ENCODE measurements at places on chromosomes 2 and 18.

- no peak for DNase-seq
These were observed 158.7 kb downstream of the TDRD15 start for GRCh38 chr2:21282515-21282898.

DNA sequence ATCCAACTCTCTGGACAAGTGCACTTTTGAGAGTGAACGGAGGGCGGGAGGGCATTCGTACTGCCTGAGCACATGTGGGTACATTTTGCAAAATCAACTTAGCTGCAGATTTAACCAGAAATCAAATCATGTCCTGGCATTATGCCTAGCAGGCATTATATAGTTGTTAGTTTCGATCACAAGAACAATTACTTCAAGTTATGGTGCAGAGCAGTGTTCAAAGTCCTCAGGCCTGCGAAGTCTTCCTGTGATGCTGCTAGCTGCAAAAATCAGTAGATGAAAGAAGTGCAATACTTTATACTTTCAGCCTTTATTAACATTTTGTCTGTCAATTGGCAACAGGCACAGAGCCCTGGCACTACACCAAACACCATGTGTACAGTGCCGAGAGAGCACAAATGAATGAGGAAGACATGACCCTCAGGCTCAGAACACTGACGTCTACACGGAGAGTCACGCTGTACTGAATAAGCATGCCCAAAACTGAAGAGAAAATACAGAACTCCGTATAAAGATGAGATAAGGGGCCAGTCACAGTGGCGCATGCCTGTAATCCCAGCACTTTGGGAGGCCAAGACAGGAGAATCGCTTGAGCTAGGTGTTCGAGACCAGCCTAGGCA, 92.1 kb upstream of the CREB1 start:
- no peak for DNase-seq

DNA sequence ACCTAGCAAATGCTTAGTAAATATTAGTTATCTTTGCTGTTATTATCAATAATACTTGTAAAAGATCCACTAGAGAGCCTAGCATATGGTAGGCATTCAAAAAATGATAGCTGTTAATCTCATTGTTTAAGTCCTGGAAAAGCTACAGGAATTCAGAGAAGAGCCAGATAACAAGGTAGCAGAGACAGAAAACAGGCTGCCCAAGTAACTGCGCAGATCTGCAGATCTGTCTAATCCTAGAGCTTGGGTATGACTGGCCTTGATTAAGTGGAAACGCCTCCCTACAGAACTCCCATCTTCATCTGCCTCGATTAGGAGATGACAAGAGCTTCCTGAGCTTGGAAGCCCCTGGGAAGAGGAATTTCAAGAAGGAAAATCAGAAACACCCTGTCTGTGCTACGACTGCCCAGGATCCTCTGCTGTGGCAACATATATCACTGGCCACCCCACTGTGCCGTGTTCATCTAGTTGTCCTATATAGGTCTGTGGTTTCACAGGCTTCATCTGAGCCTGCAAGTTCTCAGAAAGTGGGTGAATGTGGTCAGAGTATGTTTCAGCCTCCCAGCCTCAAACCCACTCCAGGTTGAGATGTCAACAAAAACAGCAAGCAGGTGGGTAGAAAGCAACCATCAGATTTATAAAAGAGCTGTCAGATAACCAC, 151.5 kb upstream of the PKDCC start:
- no peak for DNase-seq

GRCh38 chr18:47779381-47779780, 151.1 kb downstream of the SMAD2 start:
- DNase-seq: no peak

DNA sequence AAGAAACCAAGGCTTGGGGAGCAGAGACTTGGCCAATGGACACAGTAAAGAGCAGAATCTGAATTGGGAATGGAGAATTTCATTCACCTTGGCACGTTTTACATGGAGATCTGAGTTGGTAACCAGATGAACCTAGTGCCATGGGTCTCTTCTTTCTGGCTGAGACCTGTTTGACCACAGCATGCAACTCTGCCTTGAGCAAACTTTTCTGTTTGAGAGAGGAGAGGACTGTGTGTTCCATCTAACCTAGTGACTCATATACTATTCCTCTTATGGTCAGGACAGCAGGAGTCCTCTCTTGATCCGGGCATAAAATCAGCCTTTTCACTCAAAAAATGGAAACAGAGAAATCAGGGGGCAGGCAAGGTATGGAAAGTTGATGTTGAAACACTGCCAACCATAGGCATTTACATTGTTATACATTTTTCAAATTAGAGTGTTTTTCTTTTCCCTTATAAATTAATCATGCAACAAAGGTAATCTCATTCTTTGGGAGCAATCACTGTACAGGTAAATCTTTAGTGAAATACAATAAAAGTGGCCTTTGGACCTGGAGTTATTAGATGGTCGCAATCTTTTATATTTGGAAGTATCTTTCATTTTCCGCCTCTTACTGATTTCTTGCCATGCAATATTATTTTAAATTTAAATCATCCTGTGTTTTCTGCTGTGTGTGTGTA, 86.7 kb downstream of the NRP2 start:
- no peak for DNase-seq

GRCh38 chr2:190698895-190699294, 50.0 kb downstream of the NAB1 start:
- no peak for DNase-seq

DNA sequence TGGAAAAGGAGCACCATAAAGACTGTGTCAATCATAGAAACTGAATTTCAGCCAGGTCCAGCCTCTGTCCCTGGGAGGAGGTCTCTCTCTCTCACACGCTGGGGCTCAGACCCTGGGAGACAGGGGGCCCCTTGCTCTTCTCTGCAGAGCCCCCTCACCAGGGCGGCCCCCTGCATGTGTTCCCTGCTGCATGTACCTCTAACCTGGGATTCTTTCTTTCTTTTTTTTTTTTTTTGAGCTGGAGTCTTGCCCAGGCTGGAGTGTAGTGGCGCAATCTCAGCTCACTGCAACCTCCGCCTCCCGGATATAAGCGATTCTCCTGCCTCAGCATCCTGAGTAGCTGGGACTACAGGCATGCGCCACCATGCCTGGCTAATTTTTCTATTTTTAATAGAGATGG, 46.5 kb downstream of the TPO start:
- DNase-seq: no peak

DNA sequence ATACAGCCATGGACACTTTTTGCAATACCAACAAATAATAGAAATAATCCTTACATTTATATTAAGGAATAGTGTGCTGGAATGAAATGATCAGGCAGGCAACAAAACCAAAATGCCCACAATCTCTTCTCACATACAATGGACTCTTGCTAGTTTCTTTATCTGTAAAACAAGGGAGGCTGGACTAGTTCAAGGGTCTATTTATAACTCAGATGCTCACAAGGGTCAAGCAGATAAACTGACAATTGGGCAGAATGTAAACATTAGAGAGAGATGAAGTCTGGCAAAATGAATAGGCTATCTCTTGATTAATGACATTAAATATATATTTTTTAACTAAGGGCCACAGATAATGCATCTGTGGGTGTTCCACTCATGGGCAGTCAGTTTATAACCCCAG, 11.4 kb downstream of the PPIL3 start:
- no peak for DNase-seq

DNA sequence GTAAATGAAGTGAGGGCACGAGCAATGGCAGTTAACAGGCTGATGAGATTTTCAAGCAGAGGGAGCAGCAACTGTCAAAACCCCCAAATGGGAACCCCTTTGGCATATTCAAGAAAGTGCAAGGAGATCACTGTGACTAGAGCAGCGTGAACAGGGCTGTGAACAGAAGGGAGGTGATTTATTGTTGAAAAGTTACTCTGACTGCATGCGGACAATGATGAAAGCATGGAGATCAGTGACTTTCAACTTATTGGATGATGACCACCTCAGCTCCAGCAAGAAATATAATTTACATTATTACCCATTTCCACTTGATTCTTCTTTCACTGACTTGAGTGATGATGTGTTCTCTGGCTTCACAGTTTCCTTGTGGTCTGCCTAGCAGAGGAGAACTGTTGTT, 187.8 kb upstream of the BOD1L2 start:
- DNase-seq: no peak

DNA sequence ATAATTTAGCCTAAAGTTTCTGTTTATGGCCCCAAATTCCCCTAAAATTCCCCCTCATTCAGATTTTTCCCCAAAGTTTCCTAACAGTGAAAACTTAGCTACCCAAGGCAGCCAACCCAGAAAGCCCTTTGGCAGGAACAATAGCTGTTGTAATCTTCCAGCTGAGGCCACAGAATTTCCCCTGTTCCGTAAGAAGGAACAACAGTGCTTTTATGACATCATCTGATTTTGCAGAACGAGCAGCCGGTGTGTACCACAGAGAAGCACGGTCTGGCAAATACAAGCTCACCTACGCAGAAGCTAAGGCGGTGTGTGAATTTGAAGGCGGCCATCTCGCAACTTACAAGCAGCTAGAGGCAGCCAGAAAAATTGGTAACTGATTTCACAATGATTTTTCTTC, 6.3 kb downstream of the TNFAIP6 start:
- no peak for DNase-seq

DNA sequence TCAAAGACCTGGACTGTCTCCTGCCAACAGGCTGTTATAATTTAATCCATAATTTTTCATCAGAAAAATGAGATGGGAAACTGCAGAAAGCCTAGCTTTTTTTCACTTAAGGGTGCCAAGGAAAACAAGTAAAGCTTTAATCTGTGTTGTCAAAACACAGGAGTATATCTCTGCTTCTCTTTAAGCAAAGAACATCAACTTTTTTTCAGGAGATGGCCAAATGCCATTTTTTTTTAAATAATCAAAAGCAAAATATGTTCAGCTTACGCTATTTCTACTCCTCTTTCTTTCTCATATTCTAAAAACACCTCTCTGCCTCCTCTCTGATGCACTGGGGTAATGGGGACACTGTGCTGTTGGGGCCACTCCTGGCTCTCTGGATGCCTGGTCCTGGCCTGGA, 73.1 kb upstream of the NXPH2 start:
- DNase-seq: no peak

GRCh38 chr2:136208682-136209420, 90.9 kb upstream of the CXCR4 start:
- DNase-seq: no peak

GRCh38 chr18:61651880-61652268, 240.9 kb downstream of the RNF152 start:
- no peak for DNase-seq

- no peak for DNase-seq
These were observed 1459.8 kb upstream of the ACVR2A start for GRCh38 chr2:146385031-146385430.

- no peak for DNase-seq
These were observed 895.2 kb downstream of the TRIB2 start for GRCh38 chr2:13611939-13612338.

All from H1 (cell line).